ENCODE measurements at places on chromosomes 16 and 17.

DNA sequence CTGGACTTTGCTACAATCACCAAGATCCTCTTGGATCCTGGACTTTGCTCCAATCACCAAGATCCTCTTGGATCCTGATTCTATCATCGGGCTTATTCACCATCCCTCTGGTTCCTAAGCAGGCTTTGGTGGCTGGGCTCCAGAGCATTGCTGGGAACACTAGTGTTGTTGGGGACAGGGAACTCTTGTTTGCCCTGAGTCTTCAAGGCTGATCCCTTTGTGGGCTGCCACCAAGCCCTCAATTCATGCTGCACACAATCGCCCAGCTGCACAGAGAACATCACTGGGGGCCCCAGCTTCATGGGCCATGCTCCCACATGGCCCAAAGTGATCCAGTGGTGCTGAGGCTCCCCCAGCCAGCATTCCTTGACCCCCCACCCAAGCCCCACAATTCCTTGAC, 88.3 kb downstream of the TMEM132E start:
- no peak for DNase-seq

- no peak for DNase-seq
Observed at GRCh38 chr16:21659124-21659523, 4.6 kb upstream of the OTOA start.

- DNase-seq: no peak
Observed at GRCh38 chr17:17696882-17697633, 15.8 kb downstream of the RAI1 start.

GRCh38 chr16:9102379-9102778, 10.9 kb downstream of the HAPSTR1 start:
- no peak for DNase-seq

- no peak for DNase-seq
Observed at GRCh38 chr16:89990799-89991198, 28.5 kb downstream of the DBNDD1 start.

DNA sequence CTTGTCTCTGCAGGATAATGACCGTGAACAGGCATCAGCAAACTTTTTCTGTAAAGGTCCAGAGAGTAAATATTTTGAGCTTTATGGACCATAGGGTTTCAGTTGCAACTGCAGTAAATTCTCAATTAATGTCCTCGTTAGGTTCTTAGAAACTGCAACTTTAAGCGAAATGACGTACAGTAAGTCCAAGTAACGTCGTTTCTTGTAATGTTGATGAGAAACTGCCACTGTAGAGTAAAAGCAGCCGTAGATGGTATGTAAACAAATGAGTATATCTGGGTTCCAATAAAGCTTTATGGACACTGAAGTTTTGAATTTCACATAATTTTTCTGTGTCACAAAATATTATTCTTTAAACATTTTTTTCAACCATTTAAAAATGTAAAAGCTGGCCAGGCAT, 4.9 kb downstream of the CHD9 start:
- DNase-seq: no peak

- no peak for DNase-seq
Observed at GRCh38 chr17:29390851-29391631, 878 bp downstream of the TAOK1 start.

- DNase-seq: no peak
Observed at GRCh38 chr17:77449908-77450741, 309.4 kb downstream of the SEC14L1 start.

- no peak for DNase-seq
Observed at GRCh38 chr17:49494399-49494985, 601 bp upstream of the NGFR start.

DNA sequence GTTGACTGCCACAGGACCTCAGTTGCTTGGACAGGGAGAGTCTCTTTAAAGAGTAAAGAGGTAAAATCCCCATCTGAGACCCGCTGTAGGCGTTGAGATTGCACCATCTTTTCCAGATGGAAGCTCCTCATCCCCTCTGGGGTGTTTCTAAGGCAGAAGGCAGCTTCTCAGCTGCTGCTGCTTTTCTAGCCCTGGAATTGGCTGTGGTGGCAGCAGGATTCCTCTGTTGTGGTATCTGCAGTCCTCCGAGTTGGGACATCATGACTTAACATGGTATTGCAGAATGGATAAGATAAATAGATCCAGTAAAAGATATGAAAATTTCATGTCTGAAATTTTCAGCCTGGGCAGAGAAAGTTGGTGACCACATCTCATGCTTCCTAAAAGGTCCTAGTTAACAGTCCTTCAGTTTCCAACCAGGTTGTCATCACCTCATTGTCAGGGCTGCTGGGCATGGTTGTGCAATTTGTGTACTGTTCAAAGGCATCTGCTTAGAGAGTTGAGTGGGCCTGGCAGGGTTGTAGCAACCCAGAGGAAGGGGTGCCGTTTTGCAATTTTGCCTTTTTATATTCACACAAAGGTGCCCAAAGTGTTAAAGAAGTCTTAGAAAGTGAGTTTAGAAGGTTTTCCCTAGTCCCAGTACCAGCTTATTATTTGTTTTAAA, 150.4 kb downstream of the SPECC1 start:
- no peak for DNase-seq

Measured in stimulated activated CD8-positive, alpha-beta memory T cell treated with anti-CD3 and anti-CD28 coated beads, Interleukin-7, amount 100 ng/mL, for 4 hours (primary cell).